Activated T-cell treated with anti-CD3 and anti-CD28 coated beads for 24 hours (primary cell): ENCODE measurements at places on chromosomes 2 and 18.

- DNase-seq, result no peak
Observed at GRCh38 chr2:159067971-159068370, 99.5 kb downstream of the TANC1 start.

DNA sequence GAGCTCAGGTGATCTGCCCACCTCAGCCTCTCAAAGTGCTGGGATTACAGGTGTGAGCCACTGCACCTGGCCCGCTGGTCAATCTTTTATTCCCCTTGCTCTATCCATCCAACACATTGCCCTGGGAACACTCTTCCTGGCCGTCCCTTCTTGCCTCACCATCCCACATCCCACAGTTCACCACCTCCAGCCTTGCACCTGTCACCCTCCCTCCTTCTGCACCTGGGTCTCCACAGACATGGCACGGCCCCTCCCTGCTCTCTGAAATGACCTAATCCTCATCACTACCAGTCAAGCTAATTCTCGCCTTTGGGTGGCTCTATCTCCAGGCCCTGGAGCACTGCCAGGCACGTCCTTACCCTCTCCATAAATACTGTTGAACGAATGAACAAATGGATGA, 116.9 kb upstream of the TEX51 start:
- no peak for DNase-seq

- DNase-seq, result no peak
Observed at GRCh38 chr18:23422751-23423418, 30.2 kb upstream of the RIOK3 start.

DNA sequence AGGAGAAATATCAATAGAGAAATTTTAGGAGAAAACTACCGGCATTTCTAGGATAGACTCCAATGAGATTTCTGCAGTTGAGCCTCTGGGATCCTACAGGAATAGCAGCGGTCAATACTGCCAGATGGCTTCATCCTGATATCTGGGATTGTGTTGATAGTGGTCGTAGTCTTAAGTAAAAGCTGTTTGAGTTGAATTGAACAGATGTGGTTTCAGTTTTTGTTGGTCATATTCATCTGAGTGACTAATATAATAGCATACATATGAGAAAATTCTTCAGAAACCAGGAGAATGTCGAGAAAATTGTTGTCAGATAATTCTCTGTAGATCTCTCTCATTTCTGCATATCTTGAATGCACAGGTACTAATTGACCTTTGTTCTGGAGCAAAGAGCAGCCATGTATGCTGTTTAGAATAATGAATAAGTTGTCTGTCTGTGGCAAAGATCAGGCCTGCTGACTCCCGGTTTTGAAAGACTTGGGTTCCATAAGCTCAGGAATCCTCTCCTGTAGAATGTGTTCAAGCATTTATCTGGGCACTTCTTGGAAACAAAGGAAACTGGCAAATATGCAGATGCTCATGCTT, 288.1 kb downstream of the TMX3 start:
- no peak for DNase-seq

DNA sequence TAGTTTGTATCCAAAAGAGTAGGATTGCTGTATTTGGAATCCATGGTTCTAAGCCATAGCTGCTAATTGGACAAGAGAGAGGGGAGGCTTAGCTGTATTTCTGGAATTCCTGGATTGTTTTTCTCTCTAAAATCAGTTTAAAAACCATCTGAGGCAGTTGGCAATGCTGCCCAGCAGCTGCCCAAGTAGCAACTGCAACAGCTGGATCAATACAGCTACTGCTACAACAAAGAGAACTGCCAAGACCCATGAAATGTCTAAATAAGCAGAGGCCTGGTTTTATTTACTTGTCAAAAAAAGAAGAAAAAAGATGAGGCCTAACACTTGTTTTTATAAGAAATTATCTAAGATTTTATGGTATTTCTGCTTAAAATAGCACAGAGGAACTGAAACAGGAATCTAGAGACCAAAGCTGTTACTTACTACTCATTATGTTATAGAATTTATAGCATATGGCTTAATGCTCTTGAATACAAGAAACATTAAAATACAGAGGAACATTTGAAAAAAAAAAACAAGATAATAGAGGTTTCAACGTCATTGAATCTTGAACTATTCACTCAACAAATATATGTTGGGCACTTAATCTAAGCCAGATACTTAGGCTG, 39.1 kb downstream of the TMEFF2 start:
- no peak for DNase-seq

DNA sequence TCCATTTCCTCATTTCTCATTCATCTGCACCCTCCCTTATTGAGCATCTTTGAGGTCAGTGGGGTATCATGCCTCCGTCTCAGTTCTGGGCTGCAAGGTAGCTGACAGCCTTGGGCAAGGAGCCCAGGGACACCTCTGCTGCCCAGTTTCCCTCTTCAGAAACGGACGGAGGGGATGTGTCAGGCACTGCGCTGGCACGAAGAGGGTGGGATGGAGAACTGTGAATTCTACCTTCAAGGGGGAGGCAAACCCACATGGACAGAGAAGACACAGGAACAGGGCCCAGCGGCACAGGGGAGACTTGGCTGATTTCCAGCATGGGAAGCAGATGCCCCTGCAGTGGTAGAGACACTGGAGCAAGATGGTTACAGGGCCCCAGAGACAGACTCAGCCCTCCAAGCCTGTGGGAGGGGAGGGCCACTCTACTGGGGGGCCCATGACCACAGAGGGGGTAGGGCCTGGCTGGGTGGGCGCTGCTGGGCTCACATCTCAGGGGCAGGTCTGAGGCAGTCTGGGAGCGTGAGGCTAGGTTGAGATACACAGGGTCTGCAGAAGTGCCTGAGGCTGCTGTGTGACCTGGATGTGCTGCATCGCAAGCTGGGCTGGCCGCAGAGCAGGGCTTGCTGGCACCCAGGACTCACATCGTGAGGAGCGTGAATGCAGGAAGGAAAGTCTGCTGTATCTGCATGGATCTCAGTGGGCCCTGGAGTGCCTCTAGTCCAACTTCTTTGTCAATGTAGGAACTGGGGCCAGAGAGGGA, 92.3 kb downstream of the HS1BP3 start:
- no peak for DNase-seq

DNA sequence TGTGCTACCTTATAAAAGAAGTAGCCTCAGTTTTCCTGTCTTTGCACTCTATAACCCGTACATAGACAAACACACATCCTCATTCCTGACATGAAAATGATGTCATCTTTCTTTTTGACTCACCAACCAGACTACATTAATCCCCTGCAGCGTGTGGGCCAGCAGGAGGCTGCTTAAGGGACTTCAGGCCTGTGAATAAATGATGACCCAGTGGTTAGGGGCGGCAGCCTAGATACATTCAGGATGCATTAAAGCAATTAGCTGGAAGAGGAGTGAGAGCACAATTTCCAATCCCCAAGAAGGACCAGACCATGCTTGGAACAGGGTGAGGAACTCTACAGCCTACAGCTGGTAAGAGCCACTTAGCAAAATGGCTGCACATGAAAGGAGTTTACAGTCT, 57.3 kb upstream of the KLF7 start:
- no peak for DNase-seq

- DNase-seq, result no peak
Observed at GRCh38 chr2:186726938-186727337, 33.1 kb downstream of the FAM171B start.

DNA sequence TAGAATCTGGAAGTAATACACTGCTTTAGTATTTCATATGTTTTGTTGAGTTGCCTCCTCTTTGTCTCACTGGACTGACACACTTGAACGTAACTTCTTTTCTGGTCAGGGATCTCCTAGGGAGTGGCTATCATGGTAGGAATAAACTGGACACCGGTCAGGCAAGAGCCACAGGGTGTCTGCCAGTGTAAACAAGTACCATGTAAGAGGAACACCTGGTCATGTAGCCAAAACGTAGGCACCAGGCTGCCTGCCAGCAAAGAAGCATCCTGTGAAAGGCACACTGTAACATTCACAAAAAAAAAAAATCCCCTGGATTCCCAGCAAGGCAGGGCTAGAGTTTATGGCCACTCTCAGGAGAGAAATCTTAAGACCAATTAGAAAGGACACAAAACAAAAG, 372.8 kb upstream of the RND3 start:
- no peak for DNase-seq

DNA sequence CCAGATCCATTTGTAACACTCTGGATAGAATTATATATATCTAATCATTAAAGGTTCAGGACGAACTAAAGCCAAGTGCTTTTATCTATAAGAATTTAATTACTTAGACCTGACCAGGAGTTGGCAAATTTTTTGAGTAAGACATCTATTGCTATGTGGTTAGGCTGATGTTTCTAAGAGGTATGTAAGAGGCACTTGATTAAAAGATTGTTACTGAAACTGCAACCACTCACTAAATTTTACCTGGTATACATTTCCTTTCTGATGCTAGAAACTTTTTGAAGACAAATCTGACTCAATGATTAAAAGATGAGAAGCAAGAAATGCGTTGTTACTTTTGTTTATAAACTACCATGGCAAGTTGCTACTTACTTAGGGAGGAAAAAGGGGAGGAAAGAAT, 76.7 kb upstream of the CHAC2 start:
- no peak for DNase-seq

GRCh38 chr2:778731-779350, 101.6 kb upstream of the TMEM18 start:
- no peak for DNase-seq
